Activated B cell treated with CpG ODN at 0.5 μM for 24 hours (primary cell): ENCODE measurements at places on chromosomes 16 and 17. TPM values are rescaled to one million over a fixed set of nuclear protein-coding genes. Genes with fewer than 3 reads are reported as not detected.

DNA sequence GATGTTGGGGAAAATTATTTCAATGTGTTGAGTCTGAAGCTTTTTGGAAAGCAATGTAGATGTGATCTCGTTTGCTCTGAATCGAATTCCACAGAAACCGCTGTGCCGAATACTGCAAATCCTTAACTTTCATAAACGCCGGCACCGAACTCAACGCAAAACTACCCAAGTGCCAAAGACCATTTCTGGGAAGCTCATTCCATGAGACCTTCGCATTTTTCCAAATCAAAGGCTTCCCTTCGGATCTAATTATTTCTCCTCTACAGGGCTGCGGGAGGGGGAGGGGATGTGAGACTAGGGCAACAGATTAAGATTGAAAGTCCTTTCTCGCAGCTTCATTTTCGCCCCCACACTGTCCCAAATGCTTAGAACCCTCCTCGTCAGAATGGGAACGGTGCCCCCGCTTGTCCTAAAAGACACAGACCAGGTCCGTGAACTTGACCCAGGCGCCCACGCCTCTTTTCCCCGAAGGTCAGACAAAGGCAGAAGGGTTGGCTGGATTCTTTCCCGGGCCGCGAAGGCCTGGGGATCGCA, 4.0 kb downstream of the PRAC1 start:
- peak; percentile 16 for DNase-seq

Gene SLFN14
- total RNA-seq: not detected in 2 replicates

- no peak for DNase-seq
Measured at GRCh38 chr16:2787406-2787805, at the start of gene PRSS33. PRSS33 (minus strand) TSS chr16:2787560; CDS start chr16:2786547, 1,013 bp downstream.

GRCh38 chr17:81524865-81525159, 3.4 kb upstream of the FSCN2 start:
- DNase-seq: no peak

Gene TLCD2
- total RNA-seq: 0.02 and 0.04 TPM in 2 replicates

GRCh38 chr17:19371259-19372010, 6.9 kb upstream of the MAPK7 start:
- DNase-seq: no peak

Gene SLC6A2
- total RNA-seq: not detected in 2 replicates

DNA sequence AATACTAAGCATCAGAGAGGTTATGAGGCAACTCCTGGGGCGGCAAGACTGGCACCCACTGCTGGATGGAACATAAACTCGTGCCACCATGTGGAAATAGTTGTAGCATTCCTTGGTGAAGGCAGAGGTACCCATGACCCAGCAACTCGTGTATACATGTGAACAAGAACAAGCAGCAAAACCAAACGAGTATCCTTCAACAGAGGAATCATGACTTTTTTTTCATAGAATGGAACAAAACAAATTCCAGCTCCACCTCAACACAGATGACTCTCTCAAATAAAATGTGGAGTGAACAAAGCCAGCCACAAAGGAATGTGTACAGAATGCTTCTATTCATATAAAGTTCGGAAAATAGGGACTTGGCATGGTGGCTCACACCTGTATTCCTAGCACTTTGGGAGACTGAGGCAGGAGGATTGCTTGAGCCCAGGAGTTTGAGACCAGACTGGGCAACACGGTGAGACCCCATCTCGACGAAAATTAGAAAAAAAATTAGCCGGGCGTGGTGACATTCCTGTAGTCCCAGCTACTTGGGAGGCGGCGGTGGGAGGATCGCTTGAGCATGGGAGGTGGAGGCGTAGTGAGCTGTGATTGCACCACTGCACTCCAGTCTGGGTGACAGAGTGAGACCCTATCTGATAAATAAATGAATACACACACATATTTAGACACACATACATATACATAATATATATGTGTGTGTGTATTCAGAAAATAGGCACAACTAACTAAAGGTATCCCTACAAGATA, 35.3 kb downstream of the B9D1 start:
- DNase-seq: no peak

GRCh38 chr17:40177275-40177874, at the start of gene RAPGEFL1:
RAPGEFL1 (plus strand) TSS chr17:40177470; CDS start chr17:40177862, 392 bp downstream.
- peak; percentile 61 for DNase-seq

- no peak for DNase-seq
Measured at GRCh38 chr16:81276323-81276722, 37.8 kb downstream of the BCO1 start.

GRCh38 chr16:53429221-53429943, 4.9 kb upstream of the RBL2 start:
- no peak for DNase-seq

DNA sequence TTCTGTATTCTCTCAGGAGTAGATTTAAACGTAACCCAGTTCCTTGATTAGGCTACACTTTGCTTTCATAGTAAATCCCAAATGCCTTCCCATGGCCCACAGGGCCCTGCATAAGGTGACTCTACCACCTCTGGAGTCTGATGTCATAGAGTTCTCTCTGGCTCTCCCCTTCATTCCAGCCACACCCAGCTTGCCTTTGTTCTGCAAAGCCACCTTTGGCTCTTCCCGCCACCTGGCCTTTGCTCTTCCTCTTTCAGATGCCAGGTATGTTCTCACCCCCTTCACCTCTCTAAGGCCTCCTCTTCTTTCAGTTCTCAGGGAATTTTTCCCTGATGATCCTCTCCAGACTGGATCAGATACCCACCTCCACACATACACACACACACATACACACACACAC, 141.3 kb upstream of the HSBP1 start:
- DNase-seq: no peak

Gene PITPNM3
- 0.69 and 1.1 TPM in 2 replicates for total RNA-seq

GRCh38 chr17:74981318-74981978, 6.0 kb upstream of the CDR2L start:
- DNase-seq: no peak

Gene UBE2Z
- total RNA-seq: 121 and 154 TPM in 2 replicates

Gene WNT9B
- not detected in 2 replicates for total RNA-seq

Gene IL21R
- 144 and 167 TPM in 2 replicates for total RNA-seq

DNA sequence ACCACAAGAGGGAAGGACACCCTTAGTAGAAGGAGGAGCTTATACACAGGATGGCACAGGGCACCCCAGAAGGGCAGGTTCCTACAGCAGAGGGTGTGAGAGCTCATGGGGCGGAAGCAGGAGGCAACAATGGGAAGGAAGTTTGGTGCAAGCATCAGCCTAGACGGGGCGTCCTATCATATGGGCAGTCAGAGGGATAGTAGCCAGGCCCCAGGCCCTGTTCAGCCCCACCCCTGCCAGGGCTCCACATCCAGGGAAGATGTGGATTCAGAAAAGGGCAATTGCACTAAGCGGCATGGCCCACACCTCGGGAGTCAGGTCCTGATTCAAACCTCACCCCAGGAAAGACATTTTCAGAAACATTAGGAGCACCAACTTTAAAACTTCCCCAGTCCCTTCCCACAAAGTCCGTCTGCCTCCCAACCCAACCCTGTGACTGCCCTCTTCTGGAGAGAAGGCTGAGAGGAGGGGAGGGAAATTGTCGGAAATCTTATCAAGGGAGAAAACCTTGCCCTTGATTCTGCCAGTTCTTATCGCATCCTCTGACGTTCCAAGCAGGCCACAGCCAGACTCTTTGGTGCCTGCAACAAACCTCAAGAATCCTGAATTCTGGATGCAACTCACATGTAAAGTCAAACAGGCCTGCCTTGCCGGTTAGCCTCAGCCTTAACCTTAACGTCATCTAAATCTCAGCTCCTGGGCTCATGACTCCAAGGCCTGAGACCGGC, 198.8 kb upstream of the CDH5 start:
- no peak for DNase-seq

Gene EME2
- total RNA-seq: 37.1 and 49.9 TPM in 2 replicates

- DNase-seq: no peak
Measured at GRCh38 chr16:70736465-70737376, 50.9 kb upstream of the MTSS2 start.

DNA sequence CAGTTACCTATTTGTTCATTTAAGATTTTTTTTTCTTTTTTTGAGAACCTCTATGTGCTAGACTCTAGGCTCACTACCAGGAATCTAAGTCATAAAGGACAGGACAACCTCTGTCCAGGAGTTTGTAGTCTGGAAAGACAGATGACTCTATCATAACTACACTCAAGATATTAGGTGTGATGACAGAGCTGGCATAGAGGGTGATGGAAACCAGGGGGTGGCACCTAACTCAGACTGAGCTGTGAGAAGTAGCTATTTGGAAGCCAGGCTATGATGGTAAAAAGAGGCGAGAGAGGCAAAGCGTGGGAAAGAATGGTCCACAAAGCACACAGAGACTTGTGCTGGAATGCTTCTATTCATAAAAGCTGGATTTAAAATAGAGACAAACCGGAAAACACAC, 372.3 kb downstream of the SEC14L1 start:
- no peak for DNase-seq
